ENCODE measurements at places on chromosomes 7 and 10.

- no peak for DNase-seq
Observed at GRCh38 chr10:15660990-15661389, 58.7 kb downstream of the ITGA8 start.

GRCh38 chr7:34069676-34070075, 164.3 kb downstream of the BMPER start:
- no peak for DNase-seq

DNA sequence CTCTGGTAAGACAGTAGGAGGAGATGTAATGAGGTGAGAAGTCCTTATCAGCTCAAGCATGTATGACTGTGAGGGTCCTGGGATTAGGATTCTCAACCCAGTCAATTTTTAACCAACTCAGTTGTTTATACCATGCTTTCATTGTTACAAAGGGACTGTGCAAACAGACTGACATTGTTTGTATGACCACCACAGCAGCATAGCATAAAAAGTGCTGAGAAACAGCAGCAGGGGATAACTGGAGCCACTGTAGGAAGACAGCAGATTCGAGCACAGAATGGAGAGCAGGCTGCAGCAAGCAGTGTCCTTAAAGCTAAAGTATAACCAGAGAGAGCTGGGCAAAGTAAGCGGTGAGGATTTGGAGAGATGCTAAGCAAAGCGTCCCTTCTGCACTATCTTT, 829.5 kb downstream of the REEP3 start:
- no peak for DNase-seq

- DNase-seq: no peak
Observed at GRCh38 chr7:155300641-155301452, 3.2 kb downstream of the INSIG1 start.

GRCh38 chr10:122363722-122364463, 10.6 kb upstream of the PLEKHA1 start:
- DNase-seq: no peak

- no peak for DNase-seq
Observed at GRCh38 chr7:155222061-155222460, 75.6 kb upstream of the INSIG1 start.

DNA sequence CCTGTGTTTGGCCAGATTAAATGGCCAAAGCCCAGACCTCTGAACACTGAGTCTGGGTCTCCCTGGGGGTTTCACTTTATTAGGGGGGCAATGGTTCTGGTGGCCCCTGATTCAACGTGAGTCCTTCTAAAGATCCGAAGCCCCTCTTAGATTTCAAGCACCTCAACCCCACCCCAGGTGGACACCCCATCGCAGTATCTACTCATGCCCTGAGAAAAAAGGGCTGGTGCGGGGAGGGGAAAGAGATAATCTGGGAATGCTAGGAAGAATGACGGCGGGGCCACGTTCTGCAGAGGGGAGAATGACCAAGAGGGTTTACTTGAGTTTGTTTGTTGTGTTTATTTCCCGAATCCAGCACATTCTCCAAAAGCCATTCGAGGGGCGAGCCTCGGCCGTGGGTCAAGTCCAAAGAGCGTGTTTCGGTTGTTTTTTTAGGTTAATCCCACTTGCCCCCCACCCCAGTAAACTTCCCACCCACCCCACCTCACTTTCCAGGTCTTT, 832 bp downstream of the PDLIM1 start:
- no peak for DNase-seq
